Stimulated activated CD4-positive, alpha-beta T cell treated with anti-CD3 and anti-CD28 coated beads, Interleukin-4, amount 100 ng/mL, for 48 hours (primary cell): ENCODE measurements at places on chromosomes 7 and 10.

- DNase-seq = no peak
Observed at GRCh38 chr10:96695366-96695765, 24.9 kb downstream of the PIK3AP1 start.

- DNase-seq = no peak
Observed at GRCh38 chr10:7513936-7514335, 103.1 kb upstream of the SFMBT2 start.

- no peak for DNase-seq
Observed at GRCh38 chr10:121613456-121613855, 15.2 kb upstream of the FGFR2 start.

DNA sequence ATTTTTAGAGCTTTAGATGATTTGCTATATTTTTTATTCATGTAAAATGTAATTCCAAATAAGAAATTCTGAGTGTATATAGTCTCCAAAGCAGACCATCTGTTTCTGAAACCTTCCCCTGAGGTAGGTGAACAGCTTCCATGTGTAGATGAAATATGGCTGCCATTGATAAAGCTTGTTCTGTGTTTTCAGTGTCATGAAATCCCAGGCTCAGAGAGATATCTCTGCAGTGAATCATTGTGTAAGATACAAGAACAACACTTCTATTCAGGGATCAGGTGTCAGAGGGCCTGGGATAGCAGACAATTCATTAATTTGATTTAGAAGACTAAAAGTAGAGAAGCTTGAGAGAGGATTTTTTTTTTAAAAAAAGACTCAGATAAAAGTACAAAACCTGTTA lies 29.1 kb downstream of the ACTA2 start:
- no peak for DNase-seq

GRCh38 chr10:47336387-47337134 lies 11.6 kb upstream of the RBP3 start:
- DNase-seq = no peak

GRCh38 chr10:52198540-52198939 lies 115.5 kb upstream of the DKK1 start:
- no peak for DNase-seq

DNA sequence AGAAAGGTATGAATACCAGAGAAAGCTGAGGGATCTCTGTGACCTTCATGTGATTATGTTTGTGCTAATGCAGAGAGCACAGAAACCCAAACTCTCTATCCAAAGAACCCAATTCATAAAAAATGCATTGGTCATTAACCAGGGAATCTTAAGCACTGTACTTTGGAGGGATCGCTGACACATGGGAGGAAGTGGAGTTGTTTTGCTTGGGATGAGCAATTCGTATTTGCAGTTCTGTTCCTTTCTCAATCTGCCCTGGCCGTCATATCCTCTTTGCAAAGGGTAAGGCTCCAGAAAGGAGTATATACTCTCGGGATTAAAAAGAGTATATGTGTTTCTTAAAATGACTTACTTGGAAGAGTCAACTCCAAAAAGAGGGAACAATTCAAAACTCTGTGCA lies 221.3 kb downstream of the POU6F2 start:
- no peak for DNase-seq

GRCh38 chr10:70308121-70309060 lies 24.6 kb upstream of the NPFFR1 start:
- no peak for DNase-seq
